ENCODE measurements at places on chromosomes 12 and 14.

DNA sequence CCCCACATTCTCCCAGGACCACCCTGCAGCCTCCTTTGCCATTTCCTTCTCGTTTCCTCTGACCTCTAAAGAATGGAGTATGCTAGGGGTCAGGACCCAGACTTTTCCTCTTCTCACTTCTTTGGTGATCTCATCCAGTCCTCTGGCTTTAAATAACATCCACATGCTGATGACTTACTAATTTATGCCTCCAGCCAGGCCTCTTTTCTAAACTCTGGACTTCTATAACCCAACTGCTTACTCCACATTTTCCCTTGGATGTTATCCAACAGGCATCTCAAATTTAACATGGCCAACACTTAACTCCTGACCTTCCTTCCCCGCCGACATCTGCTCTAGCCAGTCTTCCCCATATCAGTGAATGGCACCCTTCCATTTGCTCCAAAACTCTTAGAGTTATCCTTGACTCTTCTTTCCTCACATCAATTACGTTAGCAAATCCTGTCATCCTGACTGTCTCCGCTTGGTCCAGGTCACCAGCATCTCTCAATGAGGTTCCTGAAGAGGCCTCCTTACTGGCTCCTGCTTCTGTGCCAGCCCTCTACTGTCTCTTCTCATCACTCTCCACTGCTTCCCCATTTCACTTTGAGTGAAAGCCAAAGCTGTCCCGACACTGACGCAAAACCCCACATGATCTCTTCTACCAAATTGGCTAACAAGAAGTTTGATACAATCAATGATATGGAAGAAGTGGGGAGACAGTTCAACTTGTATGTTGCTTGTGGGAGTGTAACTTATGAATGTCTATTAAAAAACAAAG lies 42.7 kb downstream of the TMBIM6 start:
- no peak for DNase-seq

DNA sequence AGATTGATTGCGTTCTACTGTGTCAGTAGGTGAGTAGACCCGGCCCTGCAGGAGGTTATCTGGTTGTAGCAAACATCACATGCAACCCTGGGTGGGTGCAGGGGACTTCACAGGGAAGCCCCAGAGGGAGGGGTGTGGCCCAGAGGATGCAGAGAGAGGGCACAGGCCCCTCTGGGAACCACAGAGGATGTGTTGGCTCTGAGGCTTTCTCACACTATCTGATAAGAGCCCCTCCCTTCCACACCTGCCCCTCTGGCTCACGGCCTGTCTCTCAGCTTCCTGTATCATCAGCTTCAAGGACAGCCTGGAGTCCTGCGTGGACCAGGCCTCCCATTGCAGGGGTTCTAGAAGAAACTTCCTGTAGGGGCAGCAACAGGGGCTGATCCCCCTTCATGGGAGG lies 101.9 kb downstream of the RIN3 start:
- no peak for DNase-seq

DNA sequence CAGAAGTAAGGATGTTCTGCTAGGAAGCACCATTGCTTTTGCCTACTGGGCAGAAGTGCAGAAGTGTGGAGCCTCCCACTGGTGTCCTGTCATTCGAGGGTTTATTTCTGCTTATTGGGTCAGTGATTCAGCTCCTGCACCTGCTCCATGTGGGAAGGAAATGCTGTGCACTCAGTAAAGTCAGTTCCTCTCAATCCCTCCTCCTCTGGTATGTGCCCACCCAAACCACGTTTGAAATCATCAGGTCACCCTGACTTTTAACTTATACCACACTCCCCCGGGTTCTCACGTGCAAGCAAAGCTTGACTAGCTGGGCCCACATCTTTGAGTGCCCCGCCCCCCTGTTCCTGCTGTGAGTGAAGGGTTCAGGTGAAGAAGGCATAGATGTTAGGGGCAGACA lies 223.7 kb downstream of the CHST11 start:
- DNase-seq, result no peak

DNA sequence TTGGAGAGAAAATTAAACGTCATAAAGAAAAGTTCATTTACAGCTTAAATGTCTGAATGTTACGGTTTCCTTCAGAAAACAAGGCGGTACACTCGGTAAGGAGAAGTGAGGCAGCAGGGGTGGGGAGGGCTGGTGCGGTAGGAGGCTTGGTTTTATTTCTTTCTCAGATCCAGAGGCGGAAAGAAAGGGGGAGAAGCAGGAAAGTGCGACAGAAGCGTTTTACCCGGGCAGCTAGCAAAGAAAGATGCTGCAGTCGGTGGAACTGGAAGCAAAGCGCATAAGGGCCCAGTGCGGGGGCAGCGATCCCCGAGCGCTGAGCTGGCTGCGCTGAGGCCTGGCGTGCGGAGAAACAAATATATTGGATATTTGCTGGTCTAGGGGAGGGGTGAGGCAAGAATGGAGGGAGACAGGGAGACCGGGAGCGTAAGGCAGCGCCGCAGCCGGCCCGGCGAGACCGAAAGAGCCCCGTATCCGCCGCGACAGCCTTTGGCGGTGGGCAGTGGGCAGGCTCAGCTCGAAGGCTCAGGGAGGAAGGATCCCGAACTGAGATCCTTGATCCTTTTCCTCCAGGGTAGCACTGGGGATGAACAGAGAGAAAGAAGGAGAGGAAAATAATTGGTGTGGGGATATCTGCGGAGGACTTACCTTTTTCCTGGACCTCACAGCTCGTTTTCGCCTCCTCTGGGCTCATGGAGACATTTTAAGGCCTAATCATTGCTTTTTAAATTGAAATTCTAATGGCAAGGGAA lies 6.4 kb upstream of the HOXC11 start:
- no peak for DNase-seq

Data from MG63 (cell line).